CD8-positive, alpha-beta memory T cell (primary cell): ENCODE measurements at places on chromosomes 1 and 21.
A peak's percentile ranks its signal among the peaks of the same experiment; 100 is the strongest.

GRCh38 chr1:245983294-245983967 is 523.6 kb downstream of the SMYD3 start:
- DNase-seq: no peak

DNA sequence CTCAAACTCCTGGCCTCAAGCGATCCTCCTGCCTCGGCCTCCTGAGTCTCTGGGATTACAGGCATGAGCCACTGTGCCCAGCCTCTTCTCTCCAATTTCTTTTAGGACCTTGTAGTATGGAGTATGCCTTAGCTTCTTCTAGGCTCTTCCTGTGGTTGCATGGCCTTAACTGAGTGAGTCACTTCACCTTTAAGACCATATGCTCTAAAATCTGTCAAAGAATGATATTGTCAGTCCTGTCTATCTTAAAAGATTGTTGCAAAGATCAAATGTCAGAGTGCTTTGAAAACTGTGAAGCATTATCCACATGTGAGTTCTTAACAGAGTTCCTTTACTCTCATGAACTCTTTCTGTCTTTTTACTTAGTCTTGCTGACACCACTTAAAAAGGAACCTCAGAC is 37.2 kb downstream of the ATP2B4 start:
- no peak for DNase-seq

- DNase-seq: peak; percentile 81
Measured at GRCh38 chr1:121519042-121519755, 334.4 kb downstream of the SRGAP2C start.

DNA sequence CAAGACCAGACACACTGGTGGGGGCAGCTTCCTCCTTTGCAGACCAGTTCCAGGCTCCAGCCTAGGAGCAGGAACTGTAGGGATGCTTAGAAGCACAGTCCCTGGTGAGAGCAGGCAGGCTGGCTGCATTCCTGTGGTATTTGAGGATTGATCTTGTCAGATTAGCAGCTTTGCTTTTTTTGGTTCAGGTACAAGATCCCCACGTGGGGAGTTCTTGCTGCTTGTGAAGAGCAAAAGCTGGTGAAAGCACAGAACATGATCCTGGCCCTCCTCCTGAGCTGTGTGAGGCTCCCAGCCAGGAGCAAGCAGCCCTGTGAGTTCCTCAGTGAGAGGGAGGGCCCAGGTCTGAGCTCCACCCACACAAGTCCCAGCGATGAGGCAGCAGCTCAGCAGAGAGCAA is 75.3 kb upstream of the ARTN start:
- DNase-seq: no peak

DNA sequence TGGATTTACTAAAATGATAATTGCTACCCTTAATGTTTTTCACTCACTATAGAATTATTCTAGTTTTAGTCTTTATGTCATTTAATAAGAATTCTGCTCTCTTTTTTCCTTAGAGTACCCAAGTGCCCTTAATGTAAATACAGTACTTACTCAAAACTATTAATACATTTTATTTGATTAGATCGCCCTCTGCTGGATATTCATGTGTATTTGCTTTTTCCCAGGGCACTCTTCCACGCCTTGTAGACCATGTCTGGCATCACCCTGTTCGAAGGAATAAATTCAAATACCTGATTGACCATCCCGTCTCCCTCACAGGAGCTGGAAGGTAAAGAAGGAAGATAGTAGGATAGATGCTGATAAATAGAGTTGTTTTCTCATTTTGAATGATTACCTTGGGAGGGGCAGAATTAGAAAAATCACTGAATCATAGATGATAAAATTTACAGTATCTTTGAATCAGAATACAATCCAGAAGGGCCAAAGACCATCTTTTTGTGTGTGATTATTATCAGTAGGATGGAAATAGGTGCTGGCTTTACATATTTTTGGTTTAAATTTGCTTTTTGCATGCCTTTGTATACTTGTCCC is 4.1 kb downstream of the AXDND1 start:
- DNase-seq: peak; percentile 65

- DNase-seq: no peak
Measured at GRCh38 chr1:77977989-77978292, 931 bp downstream of the FUBP1 start.

DNA sequence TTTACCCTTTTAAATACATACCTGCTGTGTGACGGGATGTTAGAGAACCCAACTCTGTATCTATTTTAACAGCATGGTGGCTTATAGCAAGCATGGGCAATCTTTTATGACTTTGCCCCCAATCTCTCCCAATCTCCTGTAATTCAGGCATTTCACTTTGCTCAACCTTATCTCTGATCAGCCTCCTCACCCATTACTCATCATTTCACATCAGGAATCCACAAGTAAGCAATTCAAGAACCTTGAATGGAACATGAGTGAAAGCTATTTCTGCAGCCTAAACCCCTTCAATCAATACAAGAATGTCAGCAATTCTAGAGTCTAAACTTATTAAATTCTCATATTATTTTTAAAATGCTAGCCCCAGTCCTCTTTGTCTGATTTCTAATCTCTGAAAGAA is 199.8 kb downstream of the ST6GALNAC3 start:
- no peak for DNase-seq

DNA sequence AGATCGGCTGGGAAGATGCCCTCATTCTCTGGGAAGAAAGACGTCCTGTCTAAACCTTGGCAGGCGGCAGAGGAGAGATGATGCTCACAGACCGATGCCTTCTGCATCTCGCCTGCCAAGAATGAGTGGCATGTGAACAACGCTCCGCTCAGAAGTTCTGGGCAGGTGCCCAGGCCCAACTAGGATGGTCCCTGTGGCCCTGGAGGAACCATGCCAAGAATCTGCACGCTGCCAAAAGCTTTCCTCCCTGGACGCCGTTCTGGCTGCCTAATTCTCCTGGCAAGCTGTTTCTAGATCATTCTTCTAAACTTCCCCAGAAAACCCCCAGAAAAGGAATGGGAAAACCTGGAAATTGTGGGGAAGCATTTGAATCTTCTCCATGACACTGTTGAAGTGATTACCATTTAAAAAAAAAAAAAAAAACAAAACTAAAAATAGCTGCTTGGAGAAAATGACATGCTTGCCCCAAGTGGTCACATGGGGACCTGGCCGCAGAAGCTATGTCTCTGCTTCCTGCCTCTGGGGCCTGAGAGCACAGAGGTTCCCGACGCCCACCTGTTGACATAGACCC is 440.9 kb downstream of the PRDM2 start:
- DNase-seq: no peak

DNA sequence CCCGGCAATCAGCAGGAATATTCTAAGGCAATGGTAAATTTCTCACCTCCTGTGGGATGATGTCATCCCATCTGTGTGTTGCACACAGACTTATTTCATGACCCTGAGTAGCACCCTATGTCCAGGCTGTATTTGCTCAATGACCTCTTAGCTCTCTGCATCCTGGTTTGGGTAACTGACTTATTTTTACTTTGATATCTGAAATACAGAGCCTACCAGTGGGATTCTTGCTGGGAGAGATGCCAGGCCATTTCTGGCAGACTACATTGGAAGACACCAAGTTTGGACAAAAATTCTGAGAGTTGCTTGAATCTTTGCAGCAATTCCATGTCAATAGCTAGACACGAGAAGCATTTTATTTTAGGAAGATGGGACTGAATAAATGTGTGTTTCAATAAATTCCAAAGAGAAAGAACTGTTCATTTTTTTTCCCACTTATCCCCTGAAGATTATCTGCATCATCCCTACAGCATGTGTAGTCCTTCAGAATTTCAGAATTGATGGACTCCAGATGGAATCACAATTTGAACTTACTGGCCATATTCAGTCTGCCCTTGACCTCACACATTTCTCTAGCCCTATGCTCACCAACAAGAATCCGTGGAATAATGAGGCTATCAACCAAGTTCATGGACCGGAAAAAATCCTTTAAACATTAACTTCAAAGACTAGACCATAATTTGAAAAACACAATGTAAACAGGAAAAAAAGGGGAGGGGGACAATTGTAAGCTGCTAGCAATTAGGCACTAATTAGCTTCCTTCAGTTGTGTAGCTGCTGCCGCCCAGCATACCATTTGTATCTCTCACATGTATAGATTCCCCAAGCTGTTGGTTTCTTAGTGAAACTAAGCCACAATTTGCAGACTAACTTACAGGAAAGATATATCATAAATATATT is 226.5 kb downstream of the HMCN1 start:
- no peak for DNase-seq

GRCh38 chr1:61132645-61133334 is 50.4 kb downstream of the NFIA start:
- no peak for DNase-seq

DNA sequence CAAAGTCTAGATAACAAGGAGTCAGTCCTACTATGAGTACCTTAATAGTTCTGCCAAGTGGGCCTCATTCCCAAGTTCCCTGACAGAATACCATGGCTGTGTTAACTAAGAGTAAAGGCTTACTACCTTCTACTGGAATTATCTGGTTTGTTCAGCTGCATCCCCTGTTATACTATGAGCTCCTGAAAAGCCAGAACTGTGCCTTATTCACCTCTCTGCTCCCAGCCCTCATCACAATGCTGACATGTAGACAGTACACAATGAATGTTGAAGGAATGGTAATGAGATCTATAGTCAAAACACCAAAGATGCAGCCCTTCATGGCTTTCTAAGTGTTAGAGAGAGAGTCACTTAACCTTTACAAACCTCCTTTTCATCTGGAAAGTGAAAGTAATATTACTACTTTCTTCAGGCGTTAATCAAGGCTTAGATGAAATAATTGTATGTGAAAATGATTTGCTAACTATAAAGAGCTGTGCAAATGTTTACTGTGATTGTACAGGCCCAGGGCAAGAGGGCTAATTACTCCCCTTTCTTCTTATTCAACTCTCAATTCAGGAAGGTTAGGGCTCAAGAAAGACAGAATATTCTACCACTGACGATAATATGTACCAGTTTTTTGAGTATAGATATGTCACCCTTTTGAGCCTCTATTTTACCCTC is 70.3 kb upstream of the MROH9 start:
- DNase-seq: no peak

- DNase-seq: no peak
Measured at GRCh38 chr1:11284784-11285183, 11.8 kb downstream of the UBIAD1 start.

DNA sequence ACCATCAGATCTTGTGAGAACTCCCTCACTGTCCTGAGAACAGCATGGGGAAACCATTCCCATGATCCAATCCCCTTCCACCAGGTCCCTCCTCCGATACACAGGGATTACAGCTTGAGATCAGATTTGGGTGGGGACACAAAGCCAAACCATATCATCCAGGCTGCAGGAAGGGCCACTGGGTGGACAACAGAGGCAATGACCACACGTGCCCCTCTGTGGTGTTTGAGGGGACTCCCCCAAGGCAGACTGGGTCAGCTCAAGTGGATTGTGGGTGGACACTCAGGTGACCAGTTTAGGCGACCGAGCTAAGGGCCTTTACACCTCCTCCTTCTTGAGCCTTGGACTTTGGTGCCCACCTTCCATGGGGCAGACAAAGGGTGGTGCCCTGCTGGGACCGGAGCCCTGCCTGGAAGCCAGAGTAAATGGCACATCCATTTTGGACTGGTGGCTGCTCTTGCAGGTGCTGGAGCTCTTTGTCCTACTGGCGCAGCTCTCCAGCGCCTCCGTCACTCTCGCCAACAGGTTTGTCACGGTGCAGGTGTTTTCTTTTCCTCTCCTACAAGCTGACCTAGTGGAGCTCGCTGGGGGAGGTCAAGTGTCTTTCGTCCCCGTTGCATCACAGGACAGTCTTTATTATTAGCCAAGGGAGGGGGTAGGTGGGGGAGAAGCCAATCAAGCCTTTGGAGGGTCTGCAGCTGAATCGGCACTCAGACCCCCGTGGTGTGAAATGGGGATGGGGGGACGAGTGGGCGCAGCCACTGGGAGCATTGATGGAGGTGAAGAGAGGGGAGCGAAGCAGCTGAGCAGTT is 37.6 kb downstream of the CRYAA start:
- no peak for DNase-seq

DNA sequence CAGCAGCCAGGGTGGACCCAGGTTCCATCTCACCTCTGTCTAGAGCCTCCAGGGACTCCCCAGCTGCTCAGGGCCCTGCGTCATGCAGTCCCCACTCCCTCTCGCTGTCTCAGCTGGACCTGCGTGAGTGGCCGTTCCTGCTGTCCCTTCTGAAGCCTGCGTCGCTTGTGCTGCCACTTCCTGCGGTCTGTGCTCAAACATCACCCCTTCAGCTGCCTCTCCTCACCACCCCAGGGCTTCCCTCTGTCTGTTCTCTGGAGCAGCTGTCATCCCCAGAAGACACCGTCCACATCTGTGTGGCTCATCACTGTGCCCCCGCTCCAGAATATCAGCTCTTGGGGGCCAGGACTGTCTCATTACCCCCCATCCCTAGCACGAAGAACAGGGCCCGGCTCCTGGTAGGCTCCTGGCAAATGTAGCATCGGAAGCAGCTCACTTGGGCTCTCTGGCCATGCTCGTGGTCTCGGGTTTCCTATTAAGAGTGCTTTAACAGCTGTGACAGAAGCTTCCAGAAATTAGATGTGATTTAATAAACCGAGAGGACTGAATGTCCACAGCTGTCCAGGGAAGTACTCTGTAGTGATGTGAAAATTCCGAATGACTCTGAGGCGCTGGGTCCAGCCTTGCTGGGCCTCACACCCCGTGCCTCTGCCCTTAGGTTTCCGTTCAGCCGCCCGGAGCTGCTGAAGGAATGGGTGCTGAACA is 3.3 kb downstream of the THAP3 start:
- no peak for DNase-seq

- no peak for DNase-seq
Measured at GRCh38 chr1:201562659-201563405, 23.9 kb downstream of the NAV1 start.

GRCh38 chr1:32885676-32886003 is 651 bp upstream of the HPCA start:
- no peak for DNase-seq

GRCh38 chr1:26848941-26849774 is 13.8 kb upstream of the SFN start:
- no peak for DNase-seq

DNA sequence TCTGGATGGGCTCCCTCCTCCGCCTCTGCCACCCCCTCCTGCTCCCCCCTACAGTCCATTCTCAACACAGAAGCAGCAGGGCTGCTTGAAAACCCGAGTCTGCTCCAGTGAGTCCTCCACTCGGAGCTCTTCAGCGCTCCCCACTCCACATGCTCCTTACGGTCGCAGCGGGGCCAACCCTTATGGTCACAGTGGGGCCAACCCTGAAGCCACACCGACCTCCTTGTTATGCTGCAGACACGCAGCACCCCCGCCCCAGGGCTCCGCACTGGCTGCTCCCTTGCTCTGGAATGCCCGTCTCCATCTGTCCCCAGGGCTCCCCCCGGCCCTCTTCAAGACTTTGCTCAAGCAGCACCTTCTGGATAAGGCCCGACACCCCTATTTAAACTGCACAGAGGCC is 22.6 kb downstream of the GPR157 start:
- no peak for DNase-seq

GRCh38 chr1:231203259-231204057 is 37.6 kb upstream of the GNPAT start:
- no peak for DNase-seq

DNA sequence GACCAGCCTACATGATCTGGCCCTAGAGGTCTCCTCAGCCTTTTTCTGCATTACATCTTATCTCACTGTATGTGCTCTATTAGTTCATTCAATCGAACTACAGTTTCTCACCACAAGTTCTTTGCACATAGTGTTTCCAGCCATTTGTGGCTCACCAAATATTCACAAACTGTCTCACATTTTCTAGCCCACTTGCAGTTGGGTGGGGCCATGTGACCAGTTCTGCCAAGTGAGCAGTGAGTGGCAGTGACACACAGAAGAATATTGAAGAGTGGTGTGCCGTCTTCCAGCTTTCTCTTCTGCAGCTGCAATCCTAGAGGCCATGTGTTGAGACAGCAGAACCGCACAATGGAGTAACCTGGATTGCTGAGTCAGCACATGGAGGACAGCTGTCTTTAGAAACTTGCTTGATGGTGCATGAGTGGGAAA is 103.2 kb upstream of the ZNF644 start:
- no peak for DNase-seq
